T-helper 2 cell treated with Interferon-gamma antibody and Interleukin-4, amounts not matched to agents 5 μg/mL and 100 μg/mL, for 36 hours (primary cell): ENCODE measurements at places on chromosomes 11 and 22.

- DNase-seq: peak; percentile 69
These were observed 1.9 kb downstream of the TIRAP start for GRCh38 chr11:126284829-126285228.

DNA sequence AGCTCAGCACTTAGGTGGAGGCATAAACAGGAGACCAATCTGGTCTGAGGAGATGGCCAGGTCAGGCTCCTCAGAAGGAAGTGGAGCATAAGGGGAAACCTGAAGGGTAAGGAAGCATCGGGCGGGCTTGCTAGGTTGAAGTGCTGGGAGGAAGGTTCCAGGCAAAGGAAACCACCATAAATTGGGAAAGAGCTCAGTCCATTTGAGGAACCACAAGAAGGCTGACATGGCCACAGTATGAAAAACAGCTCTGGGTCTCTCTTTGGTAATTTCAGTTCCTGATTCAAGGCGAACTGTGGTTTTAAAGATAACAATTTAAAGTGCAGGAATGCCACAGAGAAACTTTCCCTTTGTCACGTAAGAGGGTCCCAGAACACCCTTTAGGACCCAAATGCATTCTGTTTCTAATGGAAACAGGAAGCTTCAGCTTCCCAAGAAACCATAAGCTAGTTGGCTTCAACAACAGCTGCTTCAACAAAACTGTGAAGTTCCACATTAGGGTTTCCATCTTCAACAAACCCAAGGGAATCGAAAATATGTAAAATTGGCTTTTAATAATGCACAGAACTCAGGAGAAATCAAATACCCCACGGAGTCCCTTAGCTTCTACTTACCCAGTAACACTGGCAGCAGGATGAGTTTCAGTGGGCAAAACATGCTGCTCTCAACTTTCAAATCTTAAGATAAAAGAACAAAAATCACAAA lies 10.4 kb downstream of the JAML start:
- DNase-seq: no peak

GRCh38 chr11:103789952-103790351 lies 246.5 kb upstream of the DDI1 start:
- DNase-seq: no peak

GRCh38 chr11:89633135-89633705 lies 76.9 kb upstream of the TRIM77 start:
- no peak for DNase-seq

- no peak for DNase-seq
These were observed 349.2 kb downstream of the CASP12 start for GRCh38 chr11:104549019-104549418.

GRCh38 chr11:93652161-93652597 lies 9.3 kb upstream of the CEP295 start:
- no peak for DNase-seq

- no peak for DNase-seq
These were observed 59.6 kb downstream of the ST14 start for GRCh38 chr11:130219148-130219547.

DNA sequence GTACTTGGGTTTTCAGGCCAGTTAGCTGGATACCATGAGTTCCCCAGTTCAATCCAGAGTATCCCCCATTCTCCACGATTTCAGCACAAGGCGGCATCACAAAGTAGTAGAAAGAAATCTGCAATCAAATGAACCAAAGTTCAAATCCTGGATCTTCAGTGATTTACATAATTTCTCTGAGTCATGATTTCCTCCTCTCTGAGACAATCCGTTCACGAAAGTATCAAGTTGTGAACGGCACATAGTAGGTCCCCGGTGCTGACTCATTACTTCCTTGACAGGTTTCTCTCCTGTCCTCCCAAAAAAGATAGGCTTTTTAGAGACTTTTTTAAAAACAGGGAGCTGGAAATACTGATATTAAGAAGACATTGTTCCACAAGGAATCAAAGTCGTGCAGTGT lies 69.1 kb upstream of the AKIP1 start:
- no peak for DNase-seq

DNA sequence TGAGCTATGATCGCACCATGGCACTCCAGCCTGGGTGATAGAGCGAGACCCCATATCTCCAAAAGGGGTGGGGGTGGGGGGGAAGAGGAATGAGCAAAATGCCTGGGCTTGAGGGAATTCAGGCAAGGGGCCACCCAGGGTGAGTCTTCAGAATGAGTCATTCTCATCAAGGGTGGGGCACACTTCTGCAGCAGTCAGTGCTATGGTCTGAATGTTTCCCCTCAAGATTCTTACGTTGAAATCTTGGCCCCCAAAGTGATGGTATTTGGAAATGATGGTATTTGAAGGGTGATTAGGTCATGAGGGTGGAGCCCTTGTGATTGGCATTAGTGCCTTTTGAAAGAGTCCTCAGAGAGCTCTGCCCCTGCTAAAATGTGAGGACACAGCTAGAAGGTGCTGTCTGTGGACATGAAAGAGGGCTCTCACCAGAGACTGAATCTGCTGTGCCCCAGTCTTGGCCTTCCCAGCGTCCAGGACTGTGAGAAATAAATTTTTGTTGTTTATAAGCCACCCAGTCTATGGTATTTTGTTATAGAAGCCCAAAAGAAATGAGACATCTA lies 86.4 kb upstream of the THY1 start:
- DNase-seq: no peak

DNA sequence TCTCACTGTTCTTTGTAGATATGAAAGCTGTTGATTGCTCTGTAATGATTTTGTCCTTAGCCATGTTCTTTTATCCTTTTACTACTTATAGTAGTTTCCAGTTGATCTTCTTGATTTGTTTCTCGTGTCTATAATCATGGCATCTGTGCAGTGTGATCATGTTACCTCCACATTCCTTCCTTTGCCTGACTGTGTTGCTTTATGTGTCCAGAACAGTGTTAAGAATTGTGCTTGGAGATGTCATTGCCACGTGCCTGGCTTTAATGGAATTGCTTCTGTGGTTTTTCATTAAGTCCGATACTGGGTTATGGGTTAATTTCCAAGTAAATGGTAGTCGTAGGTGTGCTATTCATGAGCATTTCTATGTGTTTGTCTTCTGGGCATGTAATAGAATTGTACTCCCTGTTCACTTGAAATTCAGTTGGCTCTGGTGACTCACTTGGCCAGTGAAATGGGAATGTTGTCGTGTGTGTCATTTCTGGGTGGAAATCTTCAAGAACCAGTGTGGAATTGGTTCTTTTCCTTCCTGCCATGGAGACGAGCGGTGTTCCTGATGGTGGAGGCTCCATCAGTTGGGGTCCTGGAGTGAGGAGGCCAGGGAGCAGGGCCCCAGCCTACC lies 6.8 kb downstream of the GTSE1 start:
- DNase-seq: no peak

- DNase-seq: no peak
These were observed 265.4 kb downstream of the CADM1 start for GRCh38 chr11:115238791-115239190.

- no peak for DNase-seq
These were observed 9.7 kb upstream of the TXNRD2 start for GRCh38 chr22:19951346-19951745.

DNA sequence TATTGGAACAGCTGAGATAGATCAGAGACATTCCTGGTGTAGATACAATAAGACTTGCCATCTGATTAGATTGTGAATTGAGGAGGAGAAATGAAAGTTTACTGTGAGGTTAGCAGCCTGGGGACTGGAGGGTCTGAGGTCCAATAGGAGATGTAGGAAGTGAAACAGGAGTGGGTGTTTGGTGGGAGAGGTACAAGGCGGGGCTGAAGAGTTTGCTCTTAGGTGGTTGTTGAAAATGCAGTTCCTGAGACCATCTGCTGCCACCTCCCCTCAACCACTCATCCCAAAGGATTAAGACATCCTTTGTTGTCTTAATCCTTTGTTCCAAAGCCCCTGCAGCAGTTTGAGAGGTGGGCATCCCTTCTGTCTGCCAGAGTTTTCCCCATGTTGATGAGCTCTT lies 14.8 kb downstream of the PIWIL4 start:
- DNase-seq: no peak

- DNase-seq: peak; percentile 51
These were observed 4.7 kb upstream of the NEAT1 start for GRCh38 chr11:65417702-65418430.
